Lower lobe of right lung (tissue), 2 donors: ENCODE measurements at places on chromosomes 13 and 19.

GRCh38 chr13:43776501-43777079 lies 10.2 kb downstream of the ENOX1 start:
- H3K36me3 ChIP-seq: no peaks in the 10 kb centered on the region
- no peak overlapping the region for H3K4me3 ChIP-seq
- no peak for DNase-seq
- H3K27ac ChIP-seq: no peak overlapping the region

GRCh38 chr13:47508527-47509228 lies 492.4 kb downstream of the SUCLA2 start:
- no peaks in the 10 kb centered on the region for H3K4me1 ChIP-seq
- DNase-seq: no peak
- H3K27me3 ChIP-seq: no peaks in the 10 kb centered on the region
- no peak overlapping the region for H3K4me3 ChIP-seq
- H3K36me3 ChIP-seq: no peaks in the 10 kb centered on the region
- H3K27ac ChIP-seq: no peak overlapping the region

DNA sequence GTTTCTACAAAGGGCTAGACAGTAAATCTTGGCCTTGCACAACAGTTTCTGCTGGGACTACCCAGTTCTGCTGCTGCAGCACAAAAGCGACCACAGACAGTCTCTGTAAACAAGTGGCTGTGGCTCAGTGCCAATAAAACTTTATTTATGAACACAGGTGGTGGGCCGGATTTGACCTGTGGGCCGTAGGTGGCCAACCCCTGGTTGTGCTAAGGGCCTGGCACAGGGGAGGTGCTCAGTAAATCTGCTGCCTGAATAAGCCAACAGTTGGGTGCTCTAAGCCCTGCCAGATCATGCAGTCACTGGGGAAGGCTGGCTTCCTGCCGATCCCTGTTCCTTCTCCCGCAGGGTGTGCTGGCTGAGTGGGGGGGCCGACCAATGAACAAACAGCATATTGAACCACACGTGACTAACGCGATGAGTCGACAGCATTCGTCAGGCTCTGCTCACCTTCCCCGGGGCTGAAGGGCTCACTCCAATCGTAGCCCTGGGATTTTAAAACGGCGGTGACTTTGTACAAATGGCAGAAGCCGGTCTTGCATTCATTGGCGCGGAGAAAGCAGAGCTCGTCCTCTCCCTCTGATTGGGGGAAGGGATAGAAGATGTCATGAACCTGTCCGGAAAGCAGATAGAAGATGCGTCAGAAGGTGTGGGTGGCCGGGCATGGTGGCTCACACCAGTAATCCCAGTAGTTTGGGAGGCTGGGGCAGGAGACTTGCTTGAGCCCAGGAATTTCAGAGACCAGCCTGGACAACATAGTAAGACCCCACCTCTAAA lies 24.3 kb upstream of the MYDGF start:
- no peak for DNase-seq
- H3K36me3 ChIP-seq: peaks cover 94% of the 10 kb centered on the region

DNA sequence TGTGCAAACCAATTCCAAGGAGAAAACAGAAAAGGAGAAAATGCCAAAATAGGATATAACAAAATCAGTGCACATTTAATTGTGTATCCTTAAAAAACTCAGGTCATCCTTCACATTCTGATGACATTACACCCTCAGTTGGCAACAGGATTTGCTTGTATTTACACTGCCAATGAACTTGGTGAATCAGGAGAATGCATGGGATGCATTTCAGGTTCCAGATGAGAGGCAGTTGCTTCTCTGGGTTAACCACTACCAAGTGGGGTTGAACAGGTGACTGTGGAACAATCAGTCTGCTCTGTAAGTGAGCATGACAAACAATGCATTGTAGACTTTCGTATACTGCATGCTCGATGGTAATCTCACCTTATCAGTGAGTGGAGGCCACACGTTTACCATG lies 79.1 kb downstream of the STARD13 start:
- peaks cover 64% of the 10 kb centered on the region for H3K4me1 ChIP-seq
- no peak for DNase-seq
- no peaks in the 10 kb centered on the region for H3K36me3 ChIP-seq
- H3K27me3 ChIP-seq: no peaks in the 10 kb centered on the region

DNA sequence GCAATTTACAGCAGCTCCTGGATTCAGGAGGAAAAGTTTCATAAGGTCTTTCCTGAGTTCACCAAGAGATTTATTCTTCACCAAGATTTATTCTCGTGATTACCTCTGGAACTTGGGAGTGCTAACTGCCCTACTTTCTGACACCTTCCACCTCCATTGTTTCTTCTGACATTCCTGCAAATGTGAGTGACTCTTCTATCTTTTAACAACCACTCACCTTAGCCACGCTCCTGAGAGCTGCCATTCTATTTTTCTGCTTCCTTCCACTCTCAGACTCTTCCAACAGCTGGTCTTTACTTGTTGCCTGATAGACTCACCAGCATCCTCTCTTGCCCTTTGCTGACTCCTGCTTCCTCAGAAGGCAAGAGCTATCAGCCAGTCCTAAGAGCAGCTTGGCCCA lies 11.5 kb upstream of the CBY2 start:
- H3K4me1 ChIP-seq: no peaks in the 10 kb centered on the region
- no peaks in the 10 kb centered on the region for H3K27me3 ChIP-seq
- H3K27ac ChIP-seq: no peak overlapping the region
- H3K36me3 ChIP-seq: no peaks in the 10 kb centered on the region

DNA sequence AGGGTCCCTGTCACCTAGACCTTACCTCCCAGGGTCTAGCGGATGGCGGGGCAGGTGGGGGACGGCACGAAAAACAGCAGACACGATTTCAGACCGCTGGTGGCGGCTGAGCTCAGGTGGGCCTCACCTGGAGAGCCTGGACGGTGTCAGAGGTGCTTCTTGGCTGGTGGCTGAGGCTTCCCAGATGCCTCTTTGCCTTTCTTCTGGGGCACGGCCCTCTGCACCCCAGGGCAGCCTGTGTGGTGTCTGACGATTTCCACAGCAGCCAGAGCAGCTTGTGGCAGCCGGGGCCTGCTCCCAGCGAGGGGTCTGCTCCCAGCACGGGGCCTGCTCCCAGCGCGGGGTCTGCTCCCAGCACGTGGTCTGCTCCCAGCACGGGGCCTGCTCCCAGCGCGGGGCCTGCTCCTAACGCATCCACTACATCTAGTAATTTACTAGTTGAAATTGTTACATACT lies 66.7 kb downstream of the ATP11A start:
- H3K27ac ChIP-seq: no peak overlapping the region
- peaks cover 5% of the 10 kb centered on the region for H3K36me3 ChIP-seq
- no peak for DNase-seq
- peaks cover 41% of the 10 kb centered on the region for H3K4me1 ChIP-seq

GRCh38 chr13:27097691-27098090 lies 73.9 kb downstream of the USP12 start:
- no peak overlapping the region for H3K4me3 ChIP-seq
- H3K36me3 ChIP-seq: peaks cover 31% of the 10 kb centered on the region
- DNase-seq: no peak
- H3K27me3 ChIP-seq: no peaks in the 10 kb centered on the region
- no peak overlapping the region for H3K27ac ChIP-seq

DNA sequence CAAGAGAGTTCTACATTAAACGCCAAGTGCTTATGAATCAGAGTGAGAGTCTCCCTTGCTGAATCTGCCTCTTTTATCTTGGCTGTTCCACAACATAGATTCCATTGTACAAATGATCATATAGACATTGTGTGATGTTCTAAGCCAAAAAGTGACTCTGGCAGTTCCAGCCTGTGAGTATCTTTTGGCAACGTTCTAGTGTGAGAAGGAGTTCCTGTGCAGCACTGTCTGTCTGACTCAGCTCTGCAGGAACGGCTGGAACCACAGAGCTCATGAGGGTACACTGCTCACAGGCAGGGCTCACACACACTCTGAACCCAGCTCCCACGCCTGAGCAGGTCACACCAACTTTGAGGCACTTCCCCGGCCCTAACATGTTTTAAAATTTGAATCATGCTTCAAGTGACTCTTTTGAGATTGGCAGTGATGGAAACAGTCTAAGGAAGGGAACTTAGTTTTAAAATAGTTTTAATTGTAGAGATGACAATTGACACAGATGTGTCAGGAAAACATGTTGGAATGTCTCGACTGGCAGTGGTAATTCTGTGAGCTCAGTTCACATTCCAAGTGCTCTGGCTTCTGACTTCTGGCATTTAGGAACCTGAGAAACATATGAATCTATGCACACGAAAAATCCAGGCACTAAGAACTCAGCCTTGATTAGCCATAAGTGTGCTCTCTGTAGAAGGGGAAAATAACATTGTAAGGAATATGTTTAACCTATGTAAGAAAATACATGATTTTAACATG lies 272.0 kb downstream of the UQCRFS1 start:
- H3K27me3 ChIP-seq: no peaks in the 10 kb centered on the region
- H3K4me1 ChIP-seq: no peaks in the 10 kb centered on the region
- H3K27ac ChIP-seq: no peak overlapping the region
- H3K36me3 ChIP-seq: no peaks in the 10 kb centered on the region
- no peak overlapping the region for H3K4me3 ChIP-seq

DNA sequence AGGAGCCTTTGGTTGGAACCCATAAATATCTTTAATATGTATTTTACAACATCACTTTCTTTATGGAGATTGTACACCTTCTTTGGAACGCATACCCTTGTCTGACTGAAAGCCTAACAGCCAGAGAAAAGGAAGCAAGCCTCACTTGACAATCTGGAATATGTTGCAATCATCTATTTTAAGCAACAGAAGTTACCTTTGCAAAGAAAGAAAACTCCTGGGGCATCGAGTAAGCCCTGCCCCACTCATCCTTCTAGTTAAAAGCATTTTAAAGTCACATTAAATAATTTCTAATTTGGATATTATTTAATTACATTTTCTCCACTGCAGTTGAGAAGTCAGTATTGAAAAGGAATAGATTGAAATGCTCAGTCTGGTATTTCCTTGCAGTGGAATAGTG lies 542.7 kb downstream of the MYO16 start:
- H3K4me3 ChIP-seq: no peak overlapping the region
- H3K36me3 ChIP-seq: no peaks in the 10 kb centered on the region
- DNase-seq: no peak
- no peaks in the 10 kb centered on the region for H3K4me1 ChIP-seq

DNA sequence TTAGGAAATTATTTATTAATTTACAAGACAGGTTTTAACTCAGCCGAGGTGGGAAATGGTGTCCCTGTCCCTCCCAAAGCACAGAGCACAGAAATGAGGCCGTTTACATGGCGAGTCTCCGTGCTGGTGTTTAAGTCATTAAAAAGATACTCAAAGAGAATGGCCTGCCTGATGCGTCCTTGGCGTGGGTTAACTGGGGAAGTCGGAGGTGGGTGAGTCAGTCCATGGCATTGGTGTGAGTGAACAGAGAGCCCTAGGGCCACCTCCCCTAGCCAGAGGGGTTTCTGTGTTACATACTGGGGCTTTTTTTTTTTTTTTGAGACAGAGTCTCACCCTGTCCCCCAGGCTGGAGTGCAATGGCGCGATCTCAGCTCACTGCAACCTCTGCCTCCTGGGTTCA lies 3.9 kb downstream of the FEM1A start:
- DNase-seq: no peak
- H3K4me3 ChIP-seq: no peak overlapping the region
- H3K27me3 ChIP-seq: no peaks in the 10 kb centered on the region
- peaks cover 39% of the 10 kb centered on the region for H3K4me1 ChIP-seq
- no peak overlapping the region for H3K27ac ChIP-seq

DNA sequence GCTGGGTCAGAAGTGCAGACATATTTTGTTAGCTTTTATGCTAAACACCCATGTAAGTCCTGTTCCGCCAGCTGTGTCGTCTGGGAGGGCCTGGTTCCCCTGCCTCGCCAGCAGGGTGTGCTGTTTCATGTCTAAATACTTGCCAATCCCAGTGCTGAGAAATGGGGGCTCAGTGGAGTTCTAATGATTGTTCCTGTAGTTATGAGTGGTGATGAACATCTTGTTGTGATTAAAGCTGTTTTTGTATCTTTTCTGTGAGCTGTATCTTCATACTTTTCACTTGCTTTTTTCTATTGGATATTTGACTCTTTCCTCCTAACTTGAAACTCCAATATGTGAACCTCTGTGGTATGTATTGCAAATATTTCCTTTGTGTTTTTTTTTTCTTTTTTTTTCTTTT lies 32.7 kb downstream of the KDM4B start:
- no peaks in the 10 kb centered on the region for H3K27me3 ChIP-seq
- H3K27ac ChIP-seq: no peak overlapping the region
- H3K4me3 ChIP-seq: no peak overlapping the region
- DNase-seq: no peak
- H3K4me1 ChIP-seq: peaks cover 12% of the 10 kb centered on the region

DNA sequence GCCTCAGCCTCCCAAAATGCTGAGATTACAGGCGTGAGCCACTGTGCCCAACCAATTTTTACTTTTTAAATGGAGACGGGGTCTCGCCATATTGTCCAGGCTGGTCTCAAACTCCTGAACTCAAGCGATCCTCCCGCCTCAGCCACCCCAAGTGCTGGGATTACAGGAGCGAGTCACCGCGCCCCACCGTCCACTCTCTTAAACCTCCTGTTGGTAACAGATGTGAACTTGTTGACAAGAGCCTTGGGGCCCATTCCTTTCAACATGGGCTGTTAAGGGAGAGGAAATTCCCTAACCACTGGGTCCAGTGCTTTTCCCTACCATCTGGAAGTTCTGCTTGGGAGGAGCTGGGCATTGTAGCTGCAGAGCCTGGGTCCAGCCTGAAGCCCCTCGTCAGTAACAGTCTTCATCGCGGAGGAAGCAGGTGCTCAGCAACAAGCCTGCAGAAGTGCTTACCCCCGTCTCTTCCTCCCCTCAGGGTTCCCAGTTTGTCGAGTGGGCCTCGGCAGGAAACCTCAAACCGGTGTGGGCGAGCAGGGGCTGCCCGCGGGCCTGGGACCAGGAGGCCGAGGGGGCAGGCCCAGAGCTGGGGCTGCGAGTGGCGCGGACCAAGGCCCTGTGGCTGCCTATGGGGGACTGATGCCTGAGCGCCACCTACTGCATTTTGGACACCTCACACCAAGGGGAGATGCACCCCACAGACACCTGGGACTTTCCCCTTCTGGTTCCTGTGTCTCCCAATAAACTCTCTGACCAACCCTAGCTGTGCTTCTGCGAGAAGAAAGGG lies 4.0 kb upstream of the FLT3LG start:
- H3K36me3 ChIP-seq: peaks cover 34% of the 10 kb centered on the region
- DNase-seq: no peak
- peaks cover 26% of the 10 kb centered on the region for H3K4me1 ChIP-seq
- H3K4me3 ChIP-seq: no peak overlapping the region

DNA sequence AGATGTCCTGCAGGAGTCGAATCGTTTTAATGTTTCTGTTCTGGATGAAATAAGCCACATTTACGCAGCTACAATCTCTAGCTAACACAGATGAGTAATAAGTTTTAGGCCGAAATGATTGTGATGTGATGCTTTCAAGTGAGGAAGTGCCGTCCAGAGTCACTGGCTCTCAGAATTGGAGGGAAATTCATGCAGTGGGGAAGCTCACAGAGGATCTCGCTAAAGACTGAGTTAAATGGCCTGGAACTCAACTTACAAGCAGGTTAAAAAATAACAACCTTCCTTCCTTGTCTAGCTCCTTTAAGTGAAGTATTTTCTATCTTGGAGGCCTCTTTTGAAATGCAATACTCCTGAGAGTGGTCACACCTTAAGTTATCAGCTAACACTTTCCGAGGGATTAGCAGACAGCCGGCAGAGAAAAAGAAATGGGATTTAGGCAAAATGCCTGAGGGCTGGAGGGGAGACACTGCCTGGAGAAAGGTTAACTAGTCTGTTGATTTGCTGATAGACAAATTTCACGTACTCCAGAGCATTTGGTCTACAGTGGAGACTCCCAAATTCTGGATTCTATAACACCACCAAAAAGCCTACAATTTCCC lies 74.2 kb downstream of the IRS2 start:
- no peak overlapping the region for H3K27ac ChIP-seq
- no peaks in the 10 kb centered on the region for H3K27me3 ChIP-seq
- no peak for DNase-seq
